ENCODE measurements at places on chromosomes 1 and 21.

GRCh38 chr1:229714964-229715603 lies 89.0 kb downstream of the URB2 start:
- no peak for DNase-seq

GRCh38 chr1:155777582-155777981 lies 79.4 kb downstream of the GON4L start:
- no peak for DNase-seq

DNA sequence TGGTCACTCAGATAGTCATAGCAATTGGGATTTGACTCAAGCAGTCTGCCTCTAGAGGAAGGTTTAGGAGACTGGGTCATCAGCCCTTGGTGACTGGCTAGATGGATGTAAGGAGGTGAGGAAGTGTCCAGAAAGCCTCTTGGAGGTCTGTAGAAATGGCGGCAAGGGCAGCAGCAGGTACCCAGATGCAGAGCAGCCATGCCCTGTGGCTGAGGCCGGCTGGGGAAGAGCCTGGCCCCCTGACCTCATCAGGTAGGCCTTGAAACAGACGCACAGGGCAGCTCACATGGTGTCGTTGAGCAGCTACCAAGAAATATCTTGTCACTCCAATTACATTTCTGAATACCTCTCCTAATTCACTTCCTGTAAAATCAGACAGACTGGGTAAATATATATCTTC lies 98.2 kb downstream of the DMRTB1 start:
- no peak for DNase-seq

DNA sequence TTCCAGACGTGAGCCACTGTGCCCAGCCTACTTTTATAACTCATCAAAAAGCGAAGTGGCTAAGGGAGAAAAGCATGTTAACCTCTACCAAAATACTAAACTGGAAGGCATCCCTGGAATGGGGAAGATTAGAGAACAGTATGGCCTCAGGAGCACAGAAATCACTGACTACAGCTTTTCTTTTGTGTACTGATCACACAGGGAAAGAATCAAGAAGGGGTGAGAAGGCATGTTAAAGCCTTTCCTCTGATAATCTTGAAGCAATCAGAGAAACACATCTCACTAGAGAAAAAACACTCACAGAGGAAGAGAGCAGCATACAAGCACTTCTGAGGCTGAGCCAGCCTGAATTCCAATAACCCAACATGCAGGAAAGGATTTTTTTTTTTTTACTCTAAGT lies 10.7 kb downstream of the PCAT6 start:
- no peak for DNase-seq

DNA sequence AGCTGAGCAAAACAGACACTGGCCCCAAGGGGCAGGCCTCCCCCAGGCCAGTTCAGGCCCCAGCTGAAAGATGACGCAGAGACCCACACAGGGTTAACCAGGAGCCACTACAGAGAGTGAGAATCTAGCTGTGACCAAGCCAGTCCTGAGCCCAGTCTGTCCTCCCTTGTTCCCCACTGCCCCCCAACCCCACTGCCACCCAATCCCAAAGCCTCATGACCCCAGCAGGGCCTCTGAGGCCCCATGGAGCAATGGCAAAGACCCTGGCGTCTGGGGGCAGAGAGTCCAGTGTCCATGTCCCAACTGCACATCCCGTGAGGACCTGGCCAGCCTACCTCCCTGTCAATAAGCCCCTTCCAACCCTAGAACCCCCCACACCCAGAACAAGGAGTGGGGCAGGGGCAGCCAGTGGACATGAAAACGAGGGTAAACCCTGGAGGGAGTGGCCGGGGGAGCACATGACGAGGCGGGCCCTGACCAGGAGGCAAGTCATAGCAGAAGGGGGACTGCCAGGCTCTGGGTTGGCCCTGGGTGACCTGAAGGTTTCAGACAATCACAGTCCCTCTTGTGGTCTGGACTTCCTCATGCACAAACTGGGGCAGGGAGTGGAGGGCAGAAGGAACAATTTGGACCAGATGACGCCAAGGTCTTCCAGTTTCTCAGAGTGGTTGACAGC lies 100.5 kb downstream of the GLIS1 start:
- DNase-seq, result no peak

- DNase-seq, result no peak
Observed at GRCh38 chr1:41733021-41733420, 185.7 kb downstream of the HIVEP3 start.

GRCh38 chr1:10759413-10760200 lies 36.8 kb downstream of the CASZ1 start:
- peak; percentile 91 for DNase-seq

DNA sequence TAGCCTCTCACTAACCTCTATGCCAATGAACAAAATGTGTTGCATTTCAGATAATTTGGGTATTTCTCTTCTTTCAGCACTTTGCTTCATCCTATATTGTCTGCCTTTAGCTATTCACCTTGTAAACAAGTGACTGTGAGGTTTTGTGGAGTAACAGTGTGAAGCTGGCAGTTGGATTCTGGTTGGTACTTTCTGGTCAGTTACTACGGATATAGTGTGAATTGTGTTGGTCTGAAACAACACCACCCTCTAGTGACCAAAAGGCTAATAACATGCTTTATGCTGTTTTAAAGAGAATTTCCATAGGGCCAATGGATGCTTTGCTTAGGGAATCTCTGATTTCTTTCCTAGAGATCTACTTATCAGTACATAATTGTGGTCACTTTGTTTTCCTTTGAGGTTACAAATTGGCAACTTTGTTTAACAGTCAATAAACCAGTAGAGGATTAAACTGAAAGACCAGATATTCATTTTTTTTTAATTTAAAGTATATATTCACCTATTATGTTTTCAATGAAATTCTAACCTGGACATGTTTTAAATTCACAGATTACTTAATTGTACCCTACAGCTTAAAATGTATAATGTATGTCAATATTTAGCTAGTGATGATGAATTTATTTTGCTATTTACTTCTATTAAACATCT lies 2.5 kb upstream of the PTGER3 start:
- peak; percentile 70 for DNase-seq

- DNase-seq, result no peak
Observed at GRCh38 chr1:213094446-213094845, 43.4 kb downstream of the RPS6KC1 start.

DNA sequence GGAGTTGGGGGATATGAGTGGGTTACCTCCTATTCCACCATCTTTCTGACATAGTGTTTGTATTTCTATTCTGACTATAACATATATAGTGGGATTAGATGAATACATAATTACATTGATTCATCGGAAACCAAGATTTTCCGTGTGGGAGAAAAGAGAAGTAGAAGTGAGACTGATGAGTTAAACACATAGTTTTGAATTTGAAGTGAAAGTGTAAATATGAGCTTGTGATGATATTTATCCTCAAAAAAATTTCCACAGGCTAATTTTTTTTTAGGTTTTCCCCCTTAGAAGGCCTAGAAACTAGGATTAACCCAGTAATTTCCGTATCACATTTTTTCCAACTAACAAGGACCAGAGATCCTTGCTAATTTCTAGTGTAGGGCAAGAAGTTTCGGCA lies 6.9 kb downstream of the CD1B start:
- no peak for DNase-seq

- DNase-seq, result peak; percentile 59
Observed at GRCh38 chr1:17118268-17118667, 983 bp downstream of the PADI2 start.

- no peak for DNase-seq
Observed at GRCh38 chr1:54230507-54231339, 30.8 kb downstream of the MRPL37 start.
